ENCODE measurements at places on chromosomes 5 and 9.
A peak's percentile ranks its signal among the peaks of the same experiment; 100 is the strongest.

DNA sequence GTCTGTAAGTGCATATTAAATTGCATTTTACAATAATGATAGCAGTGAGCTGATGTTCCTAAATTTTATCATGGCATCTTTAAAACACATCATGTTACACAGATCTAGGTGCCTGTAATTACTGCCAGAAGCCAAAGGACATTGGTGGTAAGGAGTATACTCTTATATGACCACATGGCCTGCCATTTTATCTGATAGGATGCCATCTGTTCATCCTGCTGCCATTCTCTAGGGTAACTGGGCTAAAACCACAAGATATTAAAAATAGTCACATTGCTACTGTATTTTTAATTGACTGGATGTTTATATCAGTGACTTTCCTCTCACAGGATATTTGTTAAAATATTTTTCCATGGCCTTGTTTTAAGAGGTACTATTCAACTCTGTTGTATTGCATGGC lies 53.1 kb downstream of the HCN1 start:
- DNase-seq, result no peak

DNA sequence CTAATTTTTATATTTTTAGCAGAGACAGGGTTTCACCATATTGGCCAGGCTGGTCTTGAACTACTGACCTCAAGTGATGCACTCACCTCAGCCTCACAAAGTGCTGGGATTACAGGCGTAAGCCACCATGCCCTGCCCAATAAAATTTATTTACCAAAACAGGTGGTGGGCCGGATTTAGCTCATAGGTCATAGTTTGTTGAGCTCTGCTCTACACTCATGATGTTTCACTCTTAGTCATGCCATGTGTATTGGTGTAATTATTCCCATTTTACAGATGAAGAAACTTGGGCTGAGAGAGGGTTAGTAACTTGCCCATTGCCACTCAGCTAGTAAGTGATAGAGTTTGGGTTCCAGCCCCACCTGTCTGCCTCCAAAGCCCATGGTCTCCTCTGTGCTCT lies 93.1 kb upstream of the WWC1 start:
- no peak for DNase-seq

- no peak for DNase-seq
These were observed 17.1 kb upstream of the POU4F3 start for GRCh38 chr5:146321571-146321970.

- DNase-seq, result no peak
These were observed 242.0 kb upstream of the CDH18 start for GRCh38 chr5:20230010-20230409.

DNA sequence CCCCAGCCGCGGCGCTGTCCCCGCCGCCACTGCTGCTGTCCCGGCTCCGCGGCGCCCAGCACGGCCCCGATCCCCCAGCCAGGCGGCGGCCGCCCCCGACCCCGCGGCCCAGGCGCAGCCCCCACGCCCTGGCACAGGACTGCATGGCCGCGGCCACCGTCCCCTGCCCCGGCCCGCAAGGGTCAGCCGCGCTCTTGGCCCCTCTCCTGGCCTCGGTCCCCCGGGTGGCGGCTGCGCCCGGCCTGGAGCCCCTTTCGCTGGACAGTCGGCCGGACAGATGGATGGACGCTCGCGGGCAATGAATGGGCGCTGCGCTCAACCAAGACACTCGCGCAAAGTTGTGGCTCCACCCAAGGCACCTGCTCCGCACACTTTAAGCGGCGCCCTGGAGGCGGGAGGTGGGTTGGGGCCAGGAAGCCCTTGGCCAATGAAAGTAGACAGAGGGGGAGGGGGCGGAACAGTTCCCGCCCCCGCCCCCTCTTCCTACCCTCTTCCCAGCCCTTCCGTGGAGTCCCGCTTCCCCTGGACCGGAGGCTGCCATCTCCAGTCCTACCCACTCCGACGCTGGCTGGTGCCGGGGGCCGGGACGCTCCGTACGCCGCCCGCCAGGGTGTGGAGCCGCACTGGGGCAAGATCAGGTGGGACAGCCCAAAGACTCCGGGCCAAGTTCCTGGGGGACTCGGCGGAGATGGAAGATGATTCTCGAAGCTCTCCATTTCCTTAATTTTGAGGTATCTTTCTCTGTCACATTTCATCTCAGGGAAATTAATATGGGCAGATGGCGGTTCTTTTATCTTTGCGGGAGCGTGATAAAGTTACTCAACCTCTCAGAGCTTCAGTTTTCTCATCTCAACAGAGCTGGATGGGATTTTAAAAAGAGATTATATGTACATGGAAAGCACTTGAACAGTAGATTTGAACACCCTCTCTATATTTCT lies at the start of gene GLDC:
GLDC (minus strand) TSS at position 375 of the 938 bp plus-strand sequence; CDS start at position 145, 230 bp downstream.
- peak; percentile 65 for DNase-seq

GRCh38 chr5:116908537-116908936 lies 333.9 kb upstream of the SEMA6A start:
- no peak for DNase-seq

DNA sequence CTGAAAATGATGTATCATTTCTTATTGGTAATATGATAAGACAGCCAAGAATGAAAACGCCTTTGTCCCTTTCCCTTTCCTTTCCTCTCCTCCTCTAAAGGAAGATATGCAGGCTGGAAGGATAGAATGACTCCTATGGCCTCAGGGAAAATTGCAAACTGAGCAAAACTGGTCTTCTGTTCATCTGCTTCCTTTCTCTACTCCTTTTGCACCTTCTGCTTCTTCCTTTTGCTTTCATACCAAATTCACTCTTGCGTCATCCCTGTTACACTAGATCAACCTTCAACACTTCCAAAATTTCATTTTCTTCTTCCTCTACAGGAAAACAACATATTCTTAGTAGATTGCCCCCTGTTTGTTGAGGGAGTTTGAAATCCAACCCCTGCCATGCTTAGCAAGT lies 234.1 kb downstream of the ADAMTS6 start:
- no peak for DNase-seq

DNA sequence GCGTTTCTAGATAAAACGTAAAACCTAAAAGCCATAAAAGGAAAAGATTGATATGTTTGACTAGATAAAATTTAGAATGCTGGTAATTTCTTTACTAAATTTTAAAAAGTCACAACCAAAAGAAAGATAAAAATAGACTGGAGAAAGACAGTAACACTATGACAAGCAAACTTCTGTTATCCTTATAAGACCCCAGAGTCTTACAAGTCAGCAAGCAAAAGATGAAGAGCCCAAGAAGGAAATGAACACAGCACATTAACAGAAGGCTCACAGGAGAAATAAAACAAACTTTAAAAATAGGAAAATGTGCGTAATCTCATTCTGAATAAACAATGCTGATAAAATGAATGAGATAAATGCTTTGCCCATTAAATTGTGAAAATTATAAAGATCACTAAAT lies 29.7 kb downstream of the IL7R start:
- DNase-seq, result no peak

DNA sequence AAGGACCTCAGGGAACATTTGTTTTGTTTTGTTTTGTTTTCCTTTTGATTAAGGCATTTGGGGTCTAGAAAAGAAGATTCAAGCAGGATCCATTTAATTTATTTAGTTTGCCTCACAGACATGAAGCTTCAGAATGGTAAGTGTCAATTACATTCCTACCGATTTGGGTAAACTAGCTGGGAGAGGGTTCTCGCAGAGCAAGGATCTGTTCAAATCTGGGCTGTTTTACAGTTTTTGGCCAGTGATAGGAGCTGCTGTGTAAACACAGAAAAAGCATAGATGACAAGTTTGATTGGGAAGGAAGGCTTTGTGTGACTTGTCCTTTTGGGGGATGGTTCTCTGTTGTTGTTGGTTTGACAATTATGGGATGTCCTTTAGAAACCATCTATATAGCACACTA lies 470.3 kb upstream of the WWC1 start:
- no peak for DNase-seq

GRCh38 chr5:407051-407450 lies 35.9 kb upstream of the EXOC3 start:
- no peak for DNase-seq

DNA sequence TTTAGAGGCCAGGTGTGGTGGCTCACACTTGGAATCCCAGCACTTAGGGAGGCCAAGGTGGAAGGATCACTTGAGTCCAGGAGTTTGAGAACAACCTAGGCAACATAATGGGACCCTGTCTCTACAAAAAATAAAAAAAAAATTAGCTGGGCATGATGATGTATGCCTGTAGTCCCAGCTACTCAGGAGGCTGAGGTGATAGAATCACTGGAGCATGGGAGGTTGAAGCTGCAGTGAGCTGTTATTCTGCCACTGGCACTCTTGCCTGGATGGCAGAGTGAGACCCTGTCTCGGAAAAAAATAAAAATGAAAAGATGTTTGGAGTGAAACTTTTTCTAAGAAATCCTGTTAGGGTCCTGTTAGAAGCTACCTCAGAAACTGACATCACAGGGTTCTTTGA lies 24.2 kb downstream of the OCLN start:
- no peak for DNase-seq

DNA sequence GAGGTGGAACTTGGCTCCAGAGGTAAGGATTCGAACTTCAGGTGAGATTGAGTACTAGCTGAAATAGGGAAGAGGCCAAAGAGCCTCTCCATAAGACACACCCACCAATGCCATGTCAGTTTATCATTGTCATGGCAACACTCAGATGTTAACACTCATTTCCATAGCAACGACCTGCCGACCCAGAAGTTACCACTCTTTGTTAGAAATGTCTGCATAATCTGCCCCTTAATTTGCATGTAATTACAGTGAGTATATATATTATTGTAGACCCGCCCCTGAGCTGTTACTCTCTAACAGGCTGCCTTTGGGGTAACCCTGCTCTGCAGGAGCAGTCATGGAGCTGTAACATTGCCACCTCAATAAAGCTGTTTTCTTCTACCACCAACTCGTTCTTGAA lies 10.2 kb upstream of the NTRK2 start:
- no peak for DNase-seq

DNA sequence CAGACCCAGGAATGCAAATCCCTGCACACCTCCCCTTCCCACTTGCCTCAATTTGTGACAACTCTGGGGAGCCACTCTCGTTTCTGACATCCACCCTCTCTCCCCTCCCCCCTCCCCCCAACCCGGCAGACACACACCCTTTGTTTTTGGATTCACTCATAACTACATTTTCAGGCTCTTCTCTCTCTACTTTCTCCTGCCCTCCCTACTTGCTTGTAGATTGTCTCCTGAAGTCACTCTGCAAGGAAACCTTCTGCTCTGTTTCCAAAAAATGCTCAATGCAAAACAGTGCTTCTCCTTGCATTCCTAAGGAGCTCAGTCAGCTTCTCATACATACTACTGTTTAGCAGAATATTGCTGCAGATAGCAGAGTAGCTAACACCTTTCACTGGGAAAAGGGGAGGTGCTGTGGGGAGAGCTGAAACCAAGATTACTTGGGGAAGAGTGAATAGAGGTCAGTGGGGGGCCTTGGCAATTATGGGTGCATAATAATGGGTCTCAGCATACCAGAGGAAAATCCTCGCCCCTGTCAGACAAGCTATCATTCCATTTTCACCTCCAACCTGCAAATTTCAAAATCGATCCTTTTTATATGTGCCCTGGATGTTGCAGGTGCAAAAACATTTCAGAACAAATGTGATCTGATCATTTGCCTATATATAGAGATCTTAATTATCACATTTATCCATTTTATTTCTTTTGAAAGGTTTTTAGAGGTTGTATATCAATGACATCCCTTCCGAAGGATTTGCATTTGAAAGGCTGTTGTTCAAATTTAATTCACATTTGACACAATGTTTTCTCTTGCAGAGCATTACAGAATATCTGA lies 1860.7 kb upstream of the WWC1 start:
- no peak for DNase-seq

DNA sequence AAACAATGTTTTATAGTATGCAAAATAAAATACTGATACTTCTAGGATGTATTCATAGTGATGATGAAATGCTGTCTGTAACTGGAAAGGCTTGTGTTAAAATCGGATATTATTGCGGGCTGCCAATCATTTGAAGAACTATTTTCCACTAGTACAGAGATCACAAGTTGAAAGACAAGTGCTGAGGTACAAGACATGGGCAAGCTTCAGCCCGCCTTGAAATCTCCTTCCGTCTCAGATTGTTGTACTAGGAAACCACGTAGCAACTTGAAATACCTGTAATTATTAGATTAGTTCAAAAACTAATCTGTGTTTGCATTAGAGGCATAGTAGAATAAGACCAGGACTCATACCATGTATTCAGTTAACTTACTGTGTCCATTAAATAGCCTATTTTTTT lies 218.2 kb downstream of the ARHGEF28 start:
- no peak for DNase-seq

DNA sequence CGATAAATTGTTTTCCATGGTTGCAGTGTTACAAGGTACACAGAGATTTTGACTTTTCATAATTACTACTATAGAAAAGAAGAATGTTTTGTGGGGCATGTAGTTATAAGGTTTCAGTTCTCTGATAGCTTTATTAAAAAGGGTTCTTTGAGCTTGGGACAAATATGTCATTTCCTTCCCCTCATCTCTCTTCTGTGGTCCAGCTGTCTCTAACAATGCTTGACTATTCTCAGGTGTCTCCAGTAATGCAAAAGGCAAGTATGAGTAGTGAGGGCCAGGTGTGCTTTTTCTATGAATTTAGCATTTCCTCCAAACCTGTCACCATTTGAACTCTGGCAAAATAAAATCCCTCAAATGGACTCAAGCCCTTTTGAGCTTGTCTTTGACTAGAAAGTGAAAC lies 84.3 kb downstream of the SLF1 start:
- no peak for DNase-seq
